ENCODE measurements at places on chromosomes 7 and 10. TPM values are rescaled to one million over a fixed set of nuclear protein-coding genes. Genes with fewer than 3 reads are reported as not detected.

Gene BET1
- total RNA-seq, result 13.6 TPM

- no peak for DNase-seq
- no peaks in the 10 kb centered on the region for H3K27me3 ChIP-seq
- H3K4me1 ChIP-seq, result no peaks in the 10 kb centered on the region
- no peaks in the 10 kb centered on the region for H3K36me3 ChIP-seq
These were observed 262.6 kb upstream of the NEBL start for GRCh38 chr10:21159669-21160068.

DNA sequence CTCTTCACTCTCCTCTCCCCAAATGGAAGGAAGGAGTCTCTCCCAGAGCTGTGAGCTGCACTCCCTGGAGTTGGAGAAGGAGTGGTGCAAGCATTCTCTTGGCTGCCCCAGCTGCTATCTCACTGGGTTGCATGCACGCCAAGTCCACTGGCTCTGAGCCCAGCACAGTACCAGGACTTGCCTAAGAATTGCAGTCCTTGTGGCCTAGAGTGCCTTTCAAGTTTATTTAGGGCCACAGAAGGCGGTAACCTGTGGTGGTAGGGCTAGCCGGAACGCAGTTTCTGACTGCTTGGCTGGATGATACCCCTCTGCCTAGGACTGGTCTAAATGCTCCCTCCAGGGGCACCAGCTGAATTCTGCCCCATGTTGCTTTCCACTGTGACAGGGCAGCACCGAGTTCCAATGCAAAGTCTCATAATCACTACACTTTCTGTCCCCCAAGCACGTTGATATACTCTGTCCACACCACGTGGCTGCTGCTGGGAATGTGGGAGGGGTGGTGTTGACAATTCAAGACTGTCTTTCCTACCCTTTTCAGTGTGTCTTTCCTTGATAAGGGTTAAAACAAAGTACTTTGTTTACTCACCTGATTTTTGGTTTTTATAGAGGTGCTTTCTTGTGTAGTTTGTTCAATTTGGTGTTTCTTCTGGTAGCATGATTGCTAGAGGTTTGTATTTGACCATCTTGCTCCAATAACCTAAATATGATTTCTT, 57.0 kb downstream of the PHTF2 start:
- H3K27ac ChIP-seq, result no peak overlapping the region
- H3K36me3 ChIP-seq, result peaks cover 34% of the 10 kb centered on the region
- H3K4me1 ChIP-seq, result peaks cover 15% of the 10 kb centered on the region

Gene EN2
- not detected for total RNA-seq

Gene TMEM270
- total RNA-seq, result not detected

- H3K27me3 ChIP-seq, result no peaks in the 10 kb centered on the region
- H3K4me1 ChIP-seq, result no peaks in the 10 kb centered on the region
- DNase-seq, result no peak
These were observed 32.7 kb upstream of the NRCAM start for GRCh38 chr7:108488768-108489538.

DNA sequence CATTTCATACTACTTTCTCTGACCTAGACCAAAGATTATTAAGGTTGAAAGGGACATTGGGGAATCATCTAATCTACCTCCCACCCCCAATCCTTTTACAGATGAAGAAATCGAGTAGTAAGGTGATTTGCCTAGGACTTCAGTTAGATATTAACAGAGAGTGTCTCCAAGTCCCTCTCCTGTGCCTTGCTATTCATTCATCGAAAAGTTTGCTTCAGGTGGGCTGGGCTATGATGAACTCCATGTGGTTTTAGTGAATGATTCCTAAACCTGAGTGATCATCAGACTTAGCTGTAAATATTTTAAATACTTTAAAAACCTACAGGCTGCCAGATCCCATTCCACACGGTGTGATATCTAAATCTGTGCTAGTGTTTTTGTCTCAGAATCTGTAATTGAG, 259.4 kb upstream of the SORCS1 start:
- DNase-seq, result no peak
- H3K36me3 ChIP-seq, result no peaks in the 10 kb centered on the region
- no peaks in the 10 kb centered on the region for H3K4me1 ChIP-seq

DNA sequence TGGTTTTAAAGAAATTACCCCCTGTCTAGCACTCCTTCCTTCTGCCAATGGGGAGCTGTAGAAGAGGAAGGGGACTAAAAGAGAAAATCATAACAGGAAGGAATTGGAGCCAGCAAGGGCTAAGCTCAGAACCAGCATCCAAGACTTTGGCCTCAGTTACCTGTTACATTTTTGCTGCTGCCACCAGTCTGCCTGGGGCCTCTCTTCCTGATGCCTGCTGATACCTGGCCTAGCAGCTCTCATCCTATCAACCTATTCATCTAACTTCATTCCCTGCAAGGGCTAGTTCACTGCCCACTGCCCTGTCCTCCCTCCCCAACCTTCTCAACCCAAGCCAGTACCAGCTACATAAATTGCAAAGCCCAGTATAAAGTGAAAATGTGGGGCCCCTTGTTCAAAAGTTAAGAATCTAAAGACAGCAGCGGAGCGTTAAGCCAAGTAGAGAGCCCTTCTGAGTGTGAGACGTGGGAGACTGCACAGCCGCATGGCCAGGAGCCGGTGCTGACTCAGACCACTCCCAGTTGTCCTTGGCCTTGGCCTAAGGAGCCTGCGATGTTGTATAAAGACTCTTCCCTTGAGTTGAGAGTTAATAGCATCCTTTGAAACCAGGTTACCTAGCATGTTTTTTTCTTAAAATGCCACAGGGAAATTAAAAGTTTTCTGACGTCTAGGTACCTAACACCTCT, 13.2 kb upstream of the AOC1 start:
- no peak overlapping the region for H3K4me3 ChIP-seq
- H3K27me3 ChIP-seq, result peaks cover 40% of the 10 kb centered on the region
- H3K4me1 ChIP-seq, result no peaks in the 10 kb centered on the region
- no peaks in the 10 kb centered on the region for H3K36me3 ChIP-seq
- DNase-seq, result no peak
- no peak overlapping the region for H3K27ac ChIP-seq

DNA sequence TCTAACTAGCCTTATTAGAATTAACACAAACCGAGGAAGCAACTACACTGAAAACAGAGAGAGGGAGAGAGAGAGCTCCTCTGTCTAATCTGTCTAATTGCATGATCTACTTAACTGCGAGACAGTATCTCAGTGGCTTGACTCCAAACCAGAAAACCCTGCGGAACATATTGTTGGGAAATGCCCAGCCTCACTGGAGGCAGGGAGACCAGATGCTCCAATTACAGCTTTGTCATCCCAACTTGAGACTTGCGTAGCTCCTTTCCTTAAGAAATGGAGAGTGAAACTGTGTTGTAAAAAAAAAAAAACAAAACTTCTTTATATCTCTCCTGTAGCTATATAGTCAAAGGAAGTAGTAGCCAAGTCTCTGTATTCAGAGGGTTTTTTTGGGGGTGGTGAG, 52.0 kb upstream of the ZNRF2 start:
- peaks cover 15% of the 10 kb centered on the region for H3K27me3 ChIP-seq
- H3K4me1 ChIP-seq, result no peaks in the 10 kb centered on the region
- H3K4me3 ChIP-seq, result no peak overlapping the region
- no peaks in the 10 kb centered on the region for H3K36me3 ChIP-seq
- no peak for DNase-seq

DNA sequence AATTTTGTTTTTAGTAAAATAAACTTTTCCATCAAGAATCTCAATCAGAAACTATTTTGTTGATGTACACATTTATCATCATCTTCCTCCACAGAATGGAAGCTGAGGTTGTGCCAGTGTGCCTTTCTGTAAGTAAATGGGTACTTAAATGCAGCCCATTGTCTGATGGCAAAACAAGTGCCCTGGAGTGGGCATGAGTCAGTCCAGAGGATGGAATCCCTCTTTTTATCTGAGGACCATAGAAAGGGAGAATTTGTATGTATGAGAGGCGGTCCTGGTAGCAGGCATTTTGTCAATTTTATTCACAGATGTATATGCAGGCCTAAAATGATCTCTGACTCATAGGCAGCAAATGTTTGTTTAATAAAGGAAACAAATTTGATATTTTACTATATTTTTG, 102.1 kb upstream of the MAGI2 start:
- no peaks in the 10 kb centered on the region for H3K36me3 ChIP-seq
- DNase-seq, result no peak
- no peak overlapping the region for H3K4me3 ChIP-seq

GRCh38 chr10:30985512-30985911, 46.2 kb downstream of the ZNF438 start:
- H3K4me3 ChIP-seq, result no peak overlapping the region
- DNase-seq, result no peak

DNA sequence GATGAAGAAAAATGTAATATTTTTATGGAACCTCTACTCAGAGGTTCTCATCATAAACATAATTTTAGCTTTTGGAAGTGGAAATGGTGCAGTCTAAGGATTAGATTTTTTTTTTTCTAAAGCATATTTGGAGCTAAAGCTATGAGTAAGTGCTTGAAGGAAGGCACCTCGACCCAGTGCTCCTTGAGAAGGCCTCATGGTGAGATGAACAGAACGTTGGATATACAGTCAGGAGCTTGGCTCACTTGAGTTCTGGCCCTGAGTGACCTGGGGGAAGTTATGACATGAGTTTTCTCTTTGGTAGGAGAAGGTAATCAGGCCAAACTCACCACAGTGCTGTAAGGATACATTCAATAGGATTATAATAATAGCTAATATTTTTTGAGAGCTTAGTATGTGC, 163.3 kb downstream of the JCAD start:
- H3K36me3 ChIP-seq, result no peaks in the 10 kb centered on the region
- no peak overlapping the region for H3K27ac ChIP-seq
- no peak for DNase-seq
- H3K4me1 ChIP-seq, result no peaks in the 10 kb centered on the region

DNA sequence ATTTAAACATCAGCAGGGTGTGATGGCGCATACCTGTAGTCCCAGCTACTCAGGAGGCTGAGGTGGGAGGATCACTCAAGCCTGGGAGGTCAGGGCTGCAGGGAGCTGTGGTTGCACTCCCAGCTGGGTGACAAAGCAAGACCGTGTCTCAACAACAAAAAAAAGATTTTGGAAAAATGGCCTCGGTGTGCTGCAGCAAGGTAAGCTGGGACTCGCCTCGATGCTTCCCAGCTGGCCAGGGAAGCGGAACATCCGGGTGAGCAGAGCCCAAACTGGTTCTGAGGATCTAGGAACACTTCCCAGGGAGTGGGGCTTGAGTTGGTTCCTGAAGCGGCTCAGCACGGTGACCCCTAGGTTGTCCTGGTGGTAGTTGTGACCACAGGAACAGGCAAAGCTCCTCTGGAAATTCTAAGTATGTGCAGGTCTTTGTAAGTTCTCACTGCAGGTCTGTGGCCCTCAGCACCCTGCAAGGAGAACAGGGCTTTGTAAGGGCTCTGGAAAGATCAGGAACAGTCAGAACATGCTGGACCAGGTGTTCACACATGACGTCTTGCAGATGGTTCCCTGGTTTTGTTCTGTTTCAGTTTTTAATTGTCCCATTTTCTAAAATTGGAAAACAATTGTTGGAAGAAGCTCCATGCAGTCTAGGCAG, 38.6 kb upstream of the ZMIZ2 start:
- H3K27ac ChIP-seq, result no peak overlapping the region
- peaks cover 17% of the 10 kb centered on the region for H3K36me3 ChIP-seq
- H3K27me3 ChIP-seq, result no peaks in the 10 kb centered on the region

- H3K36me3 ChIP-seq, result no peaks in the 10 kb centered on the region
- H3K27me3 ChIP-seq, result no peaks in the 10 kb centered on the region
- H3K27ac ChIP-seq, result no peak overlapping the region
- H3K4me1 ChIP-seq, result peaks cover 15% of the 10 kb centered on the region
- no peak overlapping the region for H3K4me3 ChIP-seq
These were observed 157.6 kb downstream of the FAM107B start for GRCh38 chr10:14616955-14617730.

GRCh38 chr7:99674995-99675742, 4.6 kb downstream of the CYP3A5 start:
- no peak for DNase-seq
- peaks cover 6% of the 10 kb centered on the region for H3K4me1 ChIP-seq
- no peaks in the 10 kb centered on the region for H3K27me3 ChIP-seq
- no peak overlapping the region for H3K27ac ChIP-seq

- no peaks in the 10 kb centered on the region for H3K4me1 ChIP-seq
- no peak overlapping the region for H3K4me3 ChIP-seq
- no peak for DNase-seq
- no peaks in the 10 kb centered on the region for H3K36me3 ChIP-seq
These were observed 161.0 kb downstream of the GRID1 start for GRCh38 chr10:86205306-86206239.

Measured in activated CD8-positive, alpha-beta memory T cell treated with anti-CD3 and anti-CD28 coated beads, Interleukin-2, amount 10 ng/mL, durations not matched to agents 7 days and 5 days (primary cell).